WERI-Rb-1 (cell line): ENCODE measurements at places on chromosomes 7 and 10.

- no peak for DNase-seq
Measured at GRCh38 chr7:12984117-12984516, 296.7 kb downstream of the ARL4A start.

DNA sequence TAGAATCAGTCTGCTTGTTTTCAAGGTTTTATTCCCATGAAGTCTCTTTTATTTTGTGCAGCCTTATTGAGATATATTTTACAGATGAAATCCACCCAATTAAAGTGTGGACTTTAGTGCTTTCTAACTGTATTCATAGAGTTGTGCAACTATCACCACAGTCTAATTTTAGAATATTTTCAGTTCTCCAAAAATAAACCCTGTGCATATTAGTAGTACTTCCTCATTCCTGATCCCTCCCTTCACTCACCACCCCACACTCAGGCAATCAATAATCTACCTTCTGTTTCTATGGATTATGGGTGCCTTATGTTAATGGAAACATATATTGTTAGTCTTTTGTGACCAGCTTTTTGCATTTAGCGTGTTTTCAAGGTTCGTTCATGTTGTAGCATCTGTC lies 185.7 kb upstream of the TMEM72 start:
- DNase-seq = no peak

- no peak for DNase-seq
Measured at GRCh38 chr10:12547301-12547771, 198.0 kb downstream of the CAMK1D start.

DNA sequence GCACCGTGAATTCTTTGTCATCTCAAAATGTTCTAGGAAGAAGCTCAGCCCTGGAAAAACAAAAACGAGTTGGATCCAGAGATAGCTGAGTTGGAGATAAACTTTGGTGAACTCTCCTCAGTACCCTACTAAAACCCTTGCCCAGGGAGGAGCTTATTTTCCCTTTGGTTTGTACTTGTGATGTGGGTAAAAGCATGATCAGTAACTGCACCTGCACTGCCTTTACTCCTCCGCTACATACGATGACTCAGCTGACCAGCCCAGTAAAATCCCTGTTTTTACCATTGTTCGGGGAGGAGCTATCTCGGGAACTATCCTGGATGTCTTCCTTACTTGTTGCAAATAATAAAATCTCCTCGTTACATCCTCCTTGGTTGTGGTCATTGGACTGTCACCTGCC lies 359.3 kb downstream of the SH2D4B start:
- DNase-seq = no peak

GRCh38 chr10:107118866-107119265 lies 45.6 kb downstream of the SORCS1 start:
- DNase-seq = no peak

- no peak for DNase-seq
Measured at GRCh38 chr7:5218564-5219360, 28.7 kb downstream of the WIPI2 start.
